Mesenteric fat pad (tissue), 1 donor: ENCODE measurements at places on chromosomes 4 and X. TPM values are rescaled to one million over a fixed set of nuclear protein-coding genes. Genes with fewer than 3 reads are reported as not detected.

DNA sequence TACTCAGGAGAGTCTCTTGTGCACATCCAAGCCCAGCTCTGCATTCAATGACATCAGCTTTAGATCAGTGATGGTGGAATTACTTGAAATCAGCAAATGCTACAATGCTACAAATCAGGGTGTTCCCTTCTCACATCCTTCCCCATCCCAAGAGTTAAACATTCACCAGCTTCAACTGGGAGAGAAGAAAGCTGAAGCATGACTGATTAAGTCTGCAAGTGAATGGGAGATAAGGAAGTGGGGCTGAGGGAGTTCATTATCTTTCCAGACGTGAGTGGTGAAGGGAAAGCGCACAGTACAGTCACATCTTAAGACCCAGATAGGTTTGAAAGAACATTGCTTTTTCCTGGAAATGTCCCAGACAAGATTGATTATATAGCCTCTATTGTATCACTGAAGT is 26.2 kb upstream of the MAP9 start:
- DNase-seq, result no peak

DNA sequence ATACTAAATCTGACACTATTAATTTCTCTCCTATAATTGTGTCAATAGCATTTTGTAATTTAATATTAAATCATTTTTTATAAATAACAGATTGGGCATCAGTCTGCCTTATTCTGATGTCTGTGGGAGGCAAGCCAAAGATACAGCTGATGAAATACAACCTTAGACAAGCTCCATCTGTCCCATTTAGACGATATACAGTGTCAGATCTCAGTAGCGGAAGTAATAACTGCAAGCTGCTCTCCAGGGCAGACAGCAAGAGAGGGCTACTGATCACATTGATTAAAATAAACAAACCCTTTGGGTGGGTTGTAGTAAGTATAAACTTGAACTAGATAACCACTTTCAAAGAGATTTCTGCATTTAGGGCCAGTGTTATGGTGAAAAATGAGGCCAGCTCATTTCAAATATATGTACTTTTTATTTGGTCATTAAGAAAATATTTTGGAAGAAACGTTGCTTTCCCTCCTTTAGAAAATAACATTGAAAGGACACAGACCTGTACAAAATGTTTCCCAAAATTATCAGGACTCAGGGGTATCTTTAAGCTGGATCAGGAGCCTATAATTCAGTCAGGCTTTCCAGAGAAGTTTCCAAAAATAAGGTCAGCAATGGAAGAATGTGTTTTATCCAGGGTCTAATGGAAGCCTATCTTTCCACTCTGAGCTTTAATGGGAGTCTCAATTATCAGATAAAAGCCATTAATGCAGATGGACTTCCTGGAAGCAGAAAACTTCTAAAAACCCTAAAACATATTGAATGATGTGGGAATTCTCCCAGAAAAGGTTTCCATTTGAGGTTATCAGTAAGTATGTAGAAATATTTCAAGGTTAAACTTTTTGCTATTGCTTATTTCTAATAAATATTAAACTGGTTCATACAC is 1028.8 kb upstream of the IGFBP7 start:
- no peak for DNase-seq

DNA sequence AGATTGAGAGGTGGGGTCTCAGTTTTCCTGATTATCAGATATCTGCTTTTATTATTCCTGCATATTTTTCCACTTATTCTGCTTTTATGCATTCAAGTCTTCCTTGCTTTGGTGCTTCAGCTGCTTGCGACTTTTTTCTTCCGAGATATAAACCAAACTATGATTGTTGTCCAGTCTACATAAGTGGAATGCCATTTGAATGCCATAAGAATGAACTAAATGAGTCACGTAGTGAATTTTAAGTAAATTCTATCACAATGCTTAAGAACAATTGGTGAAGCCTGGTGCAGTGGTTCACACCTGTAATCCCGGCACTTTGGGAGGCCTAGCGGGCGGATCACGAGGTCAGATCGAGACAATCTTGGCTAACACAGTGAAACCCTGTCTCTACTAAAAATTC is 189.1 kb downstream of the PCDH18 start:
- DNase-seq, result no peak

DNA sequence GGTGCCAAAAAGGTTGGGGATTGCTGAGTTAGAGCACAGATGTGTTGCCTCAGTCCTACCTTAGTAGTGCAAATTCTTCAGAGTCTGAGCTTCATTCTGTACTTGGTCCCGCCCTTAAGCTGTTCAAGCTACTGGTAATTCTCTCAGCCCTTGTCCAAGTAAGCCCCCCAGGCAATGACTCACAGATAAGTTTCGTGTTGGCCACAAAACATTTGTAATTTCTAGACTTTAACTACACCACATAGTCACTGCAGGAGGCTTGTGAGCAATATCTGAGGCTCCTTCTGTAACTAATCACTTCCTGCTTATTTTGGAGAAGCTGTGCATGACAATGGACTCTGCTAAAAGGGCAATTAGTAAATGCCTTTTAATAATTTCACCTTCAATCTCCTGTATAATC is 1420.5 kb downstream of the PCDH7 start:
- DNase-seq, result no peak

DNA sequence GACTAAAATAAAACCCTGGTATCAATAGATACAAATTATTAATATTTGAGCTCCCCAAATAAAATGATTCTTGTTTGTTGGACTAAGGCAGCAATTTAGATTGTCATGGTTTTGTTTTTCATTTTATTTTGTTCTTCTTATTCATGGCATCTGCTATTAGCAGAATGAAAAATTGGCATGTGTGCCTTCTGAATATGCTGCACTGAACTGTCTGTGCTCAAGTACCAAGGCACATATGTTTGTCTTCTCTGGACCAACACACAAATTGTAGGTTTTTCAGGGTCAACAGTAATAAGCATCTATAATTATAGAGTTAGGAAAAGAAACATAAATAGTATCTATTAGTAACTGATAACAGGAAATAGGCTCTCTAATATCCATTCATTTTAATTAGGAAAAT is 121.1 kb downstream of the BANK1 start:
- no peak for DNase-seq

DNA sequence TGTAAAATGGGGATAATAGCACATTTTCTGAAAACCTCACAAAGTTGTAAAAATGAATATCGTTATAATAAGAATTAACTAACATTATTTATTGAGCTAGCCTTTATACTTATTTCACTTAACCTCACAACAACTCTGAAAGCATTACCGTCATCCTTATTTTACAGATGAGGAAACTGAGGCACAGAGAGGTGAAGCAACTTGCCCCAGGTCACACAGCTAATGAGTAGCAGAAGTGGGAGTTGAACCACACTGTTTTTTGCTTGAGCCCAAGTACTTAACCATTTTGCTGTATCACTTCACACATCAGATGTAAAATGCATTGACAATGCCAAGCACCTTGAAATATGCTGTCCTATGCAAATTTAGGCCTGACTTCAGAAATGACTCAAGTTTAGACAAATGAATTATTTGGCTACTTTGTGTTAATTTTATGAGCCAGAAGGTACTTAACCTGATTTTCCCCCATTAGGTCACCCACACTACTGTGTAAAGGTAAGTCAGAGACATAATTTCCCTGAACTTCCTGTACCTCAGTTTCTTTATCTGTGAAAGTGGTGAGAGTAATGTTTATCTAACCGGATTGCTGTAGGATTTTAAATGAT is 23.1 kb downstream of the CD40LG start:
- DNase-seq, result no peak

- DNase-seq, result no peak
Observed at GRCh38 chrX:149487292-149487691, 17.8 kb downstream of the IDS start.

DNA sequence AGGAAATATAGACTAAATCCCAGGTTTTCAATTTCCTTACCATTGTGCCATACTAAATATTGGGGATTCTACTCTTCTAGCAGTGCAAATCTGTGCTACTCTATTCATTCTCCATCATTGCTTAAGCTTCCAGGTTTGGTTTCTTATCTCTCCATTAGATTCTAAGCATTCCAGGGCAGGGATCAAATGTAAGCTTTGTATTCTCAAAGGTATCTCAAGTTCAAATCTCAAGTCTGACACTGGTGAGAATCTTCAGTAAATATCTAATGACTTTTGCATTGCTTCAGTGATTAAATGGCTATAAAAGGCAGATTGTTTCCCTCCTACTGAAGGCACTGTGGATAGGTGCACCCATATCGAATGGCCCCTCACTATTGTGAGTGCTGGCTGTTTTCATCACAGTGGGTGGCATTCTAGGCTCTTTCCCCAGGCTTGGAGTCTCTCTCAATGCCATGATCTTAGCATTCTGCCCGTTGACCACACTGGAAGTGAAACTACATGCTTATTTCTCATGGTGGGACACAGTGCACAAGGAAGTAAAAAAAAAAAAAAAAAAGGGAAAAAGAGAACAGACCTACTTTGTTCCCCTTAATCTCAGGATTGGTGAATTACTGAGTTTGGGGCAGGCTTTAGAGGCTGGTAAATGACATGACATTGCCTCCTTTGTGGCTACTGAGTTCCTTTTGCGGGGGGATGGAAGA is 28.7 kb downstream of the FAM9C start:
- DNase-seq, result no peak

DNA sequence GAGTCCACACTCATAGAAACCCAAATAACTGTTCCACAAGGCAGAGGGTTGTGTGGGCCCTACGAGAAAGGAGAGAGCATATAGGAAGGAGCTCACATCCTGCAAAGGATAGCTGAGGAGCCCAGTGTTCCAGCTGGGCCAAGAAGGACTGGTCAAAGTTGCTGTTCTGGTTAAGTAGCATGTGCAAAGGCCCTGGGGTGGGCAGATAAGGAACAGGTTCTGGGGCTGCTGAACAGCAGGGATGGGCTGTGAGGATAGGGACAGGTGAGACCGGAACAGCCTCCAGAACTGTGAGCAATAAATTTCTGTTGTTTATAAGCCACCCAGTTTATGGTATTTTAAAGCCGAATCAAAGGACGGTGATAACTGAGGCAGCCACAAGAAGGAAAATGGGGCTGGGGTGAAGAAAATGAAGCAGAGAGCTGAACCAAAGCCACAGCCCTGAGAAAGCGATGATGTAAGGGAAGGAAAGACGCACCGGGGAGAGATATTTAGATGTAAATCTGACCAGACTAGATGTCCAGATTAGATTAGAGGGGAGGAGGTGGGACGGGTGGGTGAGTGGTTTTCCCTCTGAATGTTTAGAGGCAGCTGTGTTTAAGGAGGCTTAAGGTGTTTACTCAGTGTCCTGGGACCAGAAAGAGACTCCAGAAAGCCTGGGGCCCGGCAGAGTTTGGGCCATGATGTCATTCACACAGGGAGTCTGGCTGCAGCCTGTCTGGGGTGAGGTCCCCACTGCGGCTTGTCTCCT is 180.8 kb upstream of the BCOR start:
- no peak for DNase-seq

DNA sequence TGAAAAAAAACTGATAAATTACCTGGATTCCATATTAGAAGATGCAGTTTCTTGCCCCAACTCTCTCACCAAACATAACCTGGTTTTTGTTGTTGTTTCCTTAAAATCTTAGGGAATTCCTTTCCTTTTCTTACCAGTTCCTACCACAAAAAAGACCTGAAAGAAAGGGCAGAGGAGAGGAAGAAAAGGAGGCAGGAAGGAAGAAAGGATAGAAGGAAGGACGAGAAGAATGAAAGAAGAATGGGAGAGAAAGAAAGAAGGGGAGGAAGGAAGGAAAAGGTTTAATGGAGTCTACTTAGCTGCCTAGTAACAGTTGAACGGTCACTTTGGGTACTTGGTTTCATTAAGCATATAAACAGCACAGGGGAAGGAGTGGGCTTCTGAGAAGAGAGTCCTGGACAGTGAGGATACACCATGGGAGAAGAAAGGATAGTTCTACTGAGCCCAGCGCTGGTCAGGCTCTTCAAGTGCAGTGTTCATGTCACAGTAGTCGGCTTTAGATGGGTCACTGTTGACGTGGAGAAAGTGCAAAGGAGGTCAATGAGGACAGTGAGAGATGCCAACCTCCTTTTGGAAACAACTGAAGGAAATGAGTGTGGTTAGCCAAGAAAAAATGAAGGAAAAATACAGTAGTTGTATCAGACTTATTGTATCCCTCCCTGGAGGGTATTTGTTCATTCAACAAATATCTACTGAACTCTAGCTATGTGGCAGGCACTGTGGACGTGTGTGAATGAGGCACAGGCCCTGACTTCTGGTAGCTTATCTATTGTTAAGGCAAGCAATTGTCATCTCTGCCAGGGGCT is 1.1 kb upstream of the CHIC2 start:
- no peak for DNase-seq

Gene DDX53
- not detected for total RNA-seq

Gene JAKMIP1
- total RNA-seq, result 0.10 TPM

Gene TMEM255A
- total RNA-seq, result 1.00 TPM

Gene STAP1
- total RNA-seq, result not detected

Gene NPY5R
- total RNA-seq, result 3.5 TPM

Gene SATL1
- not detected for total RNA-seq
